Hematopoietic multipotent progenitor cell treated with erythropoietin and hydrocortisone succinate and interleukin-3 and kit ligand, for 15 days (in vitro differentiated cells): ENCODE measurements at places on chromosomes 1 and 21.

DNA sequence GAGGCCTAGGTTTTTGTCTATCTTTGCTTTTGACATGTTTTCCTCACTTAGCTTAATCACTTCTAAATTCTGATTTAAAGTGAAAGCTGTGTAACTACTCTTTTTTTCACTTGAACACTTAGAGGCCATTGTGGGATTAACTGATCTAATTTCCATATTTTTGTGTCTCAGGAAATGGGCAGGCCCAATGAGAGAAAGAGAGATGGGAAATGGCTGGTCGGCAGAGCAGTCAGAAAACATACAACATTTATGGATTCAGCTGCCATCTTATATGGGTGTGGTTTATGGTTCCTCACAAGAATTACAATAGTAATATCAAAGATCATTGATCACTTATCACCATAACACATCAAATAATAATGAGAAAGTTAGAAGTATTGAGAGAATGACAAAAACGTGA lies 320.8 kb downstream of the PTPRC start:
- no peak for DNase-seq

GRCh38 chr1:9842781-9843575 lies 19.2 kb upstream of the CLSTN1 start:
- DNase-seq = no peak

GRCh38 chr1:90809093-90809492 lies 92.0 kb upstream of the BARHL2 start:
- DNase-seq = no peak

GRCh38 chr21:26280148-26280547 lies 109.6 kb upstream of the APP start:
- no peak for DNase-seq

- DNase-seq = no peak
Measured at GRCh38 chr1:209870151-209870831, 42.5 kb downstream of the UTP25 start.

GRCh38 chr21:34517491-34518245 lies 5.7 kb upstream of the KCNE1 start:
- no peak for DNase-seq

DNA sequence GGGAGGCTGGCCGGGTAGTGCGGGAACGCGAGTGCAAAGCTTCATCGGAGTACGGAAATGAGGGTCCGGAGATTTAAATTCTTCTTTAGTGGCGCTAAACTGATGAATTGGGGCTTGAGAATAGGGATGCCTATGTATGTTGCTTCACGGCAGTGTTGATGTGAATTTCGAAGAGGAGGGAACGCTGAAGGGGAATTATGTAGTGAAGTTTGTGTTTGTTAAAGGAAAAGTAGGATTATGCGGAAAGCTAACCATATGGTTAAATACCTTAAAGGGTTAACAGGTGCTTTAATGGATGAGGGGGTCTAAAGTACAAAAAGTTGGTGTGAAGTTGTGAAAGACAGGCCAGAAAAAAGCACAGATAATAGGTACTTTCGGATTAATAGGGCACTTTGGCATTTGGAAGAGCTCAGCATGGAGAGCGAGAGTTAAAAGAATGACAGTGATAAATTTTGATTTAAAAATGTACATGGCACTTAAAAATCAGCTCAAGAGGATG lies 1.4 kb downstream of the HS2ST1 start:
- DNase-seq = no peak

GRCh38 chr1:46077644-46078043 lies 54.8 kb downstream of the PIK3R3 start:
- DNase-seq = no peak

GRCh38 chr1:42739753-42740700 lies at the start of gene CLDN19:
Gene CLDN19 (minus strand): TSS chr1:42740236. CDS start chr1:42740063, 173 bp downstream.
- DNase-seq = no peak

DNA sequence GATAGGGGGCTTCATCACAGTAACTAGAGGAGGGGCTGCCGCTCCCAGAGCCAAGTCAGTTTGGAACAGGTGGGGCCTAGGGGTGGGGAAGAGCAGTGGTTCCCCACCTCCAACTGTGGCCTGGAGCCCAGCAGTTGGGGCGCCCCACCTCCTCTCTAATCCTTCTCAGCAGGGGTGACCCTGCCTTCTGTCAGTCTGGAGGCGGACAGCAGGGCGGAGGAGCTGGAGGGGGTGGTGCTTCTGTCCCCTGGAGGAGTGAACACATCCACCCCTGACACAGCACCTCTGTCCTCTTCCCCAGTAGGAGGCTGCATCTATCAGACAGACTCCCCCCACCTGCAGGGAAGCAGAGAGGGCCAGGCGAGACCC lies 73.8 kb downstream of the MRPL37 start:
- DNase-seq = peak; percentile 28

DNA sequence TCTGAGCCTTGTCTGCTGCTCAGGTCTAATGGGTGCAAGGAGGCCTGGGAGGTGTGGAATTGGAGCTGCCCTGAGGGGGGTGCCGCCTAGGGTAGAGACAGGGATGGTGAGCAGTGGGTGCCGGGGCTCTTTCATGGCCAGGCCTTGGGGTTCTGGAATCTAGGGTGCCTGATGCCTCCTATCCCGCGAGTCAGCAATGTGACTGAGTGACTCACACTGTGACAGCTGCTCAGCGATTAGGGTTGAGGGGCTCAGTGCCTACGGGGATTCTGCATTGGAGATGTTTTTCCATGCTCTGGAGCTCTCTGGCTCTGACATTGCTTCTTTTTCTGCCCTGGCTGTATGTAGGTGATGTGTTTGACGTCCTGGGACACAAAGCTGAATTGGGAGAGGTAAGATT lies 16.8 kb downstream of the ATP8B2 start:
- no peak for DNase-seq

GRCh38 chr21:41217671-41218385 lies 49.9 kb downstream of the BACE2 start:
- DNase-seq = no peak

DNA sequence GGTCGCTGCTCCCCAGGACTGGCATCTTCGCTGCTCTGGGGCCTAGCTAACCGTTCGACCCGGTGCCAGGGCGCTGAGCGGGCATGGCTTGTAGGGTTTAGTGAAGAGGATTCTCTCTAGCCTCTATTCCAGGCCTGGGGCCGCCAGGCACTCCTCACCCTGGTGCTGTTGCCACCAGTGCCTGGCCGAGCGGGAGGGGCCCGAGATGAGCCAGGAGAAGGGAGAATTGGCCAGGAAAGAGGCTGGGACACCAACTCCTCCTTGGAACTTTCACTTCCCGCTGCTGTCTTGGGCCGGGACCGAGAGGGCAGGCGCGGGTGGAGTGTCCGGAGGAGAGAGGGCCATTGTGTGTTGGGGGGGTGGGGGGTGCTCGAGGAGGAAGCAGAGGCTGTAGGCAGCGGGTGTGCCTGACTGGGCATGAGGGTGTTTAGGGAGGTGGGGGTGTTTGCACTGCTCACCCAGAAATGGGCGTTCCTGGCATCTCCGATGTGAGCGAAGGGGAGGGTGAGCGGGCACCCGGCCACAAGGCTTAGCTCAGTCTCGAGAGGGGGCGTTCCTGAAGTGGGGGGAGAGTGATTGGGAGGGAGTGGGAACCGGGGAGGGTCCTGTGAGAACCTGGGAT lies 772 bp downstream of the ADAM15 start:
- DNase-seq = peak; percentile 61

DNA sequence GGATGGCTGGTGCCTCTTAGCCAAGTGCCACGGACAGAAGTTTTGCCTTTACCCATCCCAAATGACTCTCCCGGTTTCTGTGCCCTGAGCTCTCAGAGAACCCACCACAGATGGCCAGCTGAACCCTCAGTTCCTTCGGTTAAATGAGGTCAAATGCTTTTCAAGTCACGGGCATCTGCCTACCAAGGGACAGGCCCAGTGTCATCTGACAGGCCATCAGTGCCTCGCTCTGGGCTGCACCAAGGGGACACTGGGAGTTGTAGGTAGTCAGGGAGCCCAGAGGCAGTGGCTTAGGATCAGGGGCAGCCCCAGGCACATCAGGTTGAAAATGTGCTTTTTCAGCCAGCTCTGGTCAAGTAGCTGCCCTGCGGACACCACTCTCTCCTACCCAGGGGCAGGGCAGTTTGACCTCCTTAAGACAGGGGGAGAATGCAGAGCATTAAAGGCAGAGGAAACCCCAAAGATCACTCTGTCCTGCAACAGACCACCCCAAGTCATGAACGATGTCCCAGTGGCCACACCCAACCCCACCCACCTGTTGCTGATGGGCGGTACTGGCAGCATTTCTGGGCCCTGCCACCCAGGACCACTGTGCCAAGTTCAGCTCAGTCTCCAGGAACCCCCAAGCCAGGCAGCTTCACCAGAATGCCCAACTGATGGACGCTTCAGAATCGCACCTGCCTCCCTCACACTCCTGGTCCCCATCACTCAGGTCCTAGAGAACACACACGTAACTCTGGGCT lies 60.7 kb downstream of the CASZ1 start:
- DNase-seq = no peak

GRCh38 chr1:232697187-232697822 lies 67.4 kb upstream of the SIPA1L2 start:
- DNase-seq = no peak

- no peak for DNase-seq
Measured at GRCh38 chr1:212962509-212962908, 12.2 kb downstream of the VASH2 start.

GRCh38 chr1:209706622-209707021 lies 2.0 kb downstream of the HSD11B1 start:
- DNase-seq = no peak

DNA sequence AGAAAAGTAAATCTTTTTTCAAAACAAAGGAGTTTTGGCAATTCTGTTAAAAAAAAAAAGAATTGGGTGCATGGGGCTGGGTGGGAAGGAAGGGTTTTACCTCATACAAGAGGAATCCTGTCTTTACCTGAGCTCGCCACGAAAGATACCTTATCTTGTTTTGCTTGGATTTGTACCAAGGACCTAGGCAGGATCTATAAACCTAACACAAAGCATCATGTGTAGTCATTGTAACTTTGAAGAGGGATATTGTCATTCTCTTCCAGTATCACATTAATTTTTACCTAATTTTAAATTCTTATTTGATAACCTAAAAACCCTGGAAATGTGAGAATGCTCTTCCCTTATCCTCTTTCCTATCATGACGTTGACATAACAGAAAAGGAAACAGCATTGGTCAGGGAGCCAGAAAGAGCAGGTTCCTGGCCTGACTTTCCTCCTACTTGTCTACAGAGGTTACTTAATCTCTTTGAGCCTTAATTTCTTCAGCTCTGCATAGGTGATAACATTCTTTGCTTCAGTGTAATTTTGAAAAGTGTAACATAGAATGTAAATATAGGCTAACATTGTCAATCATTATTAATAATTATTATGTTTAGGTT lies 4.0 kb upstream of the LAMC1 start:
- DNase-seq = no peak

- DNase-seq = no peak
Measured at GRCh38 chr21:38905328-38905727, 99.6 kb downstream of the ETS2 start.

DNA sequence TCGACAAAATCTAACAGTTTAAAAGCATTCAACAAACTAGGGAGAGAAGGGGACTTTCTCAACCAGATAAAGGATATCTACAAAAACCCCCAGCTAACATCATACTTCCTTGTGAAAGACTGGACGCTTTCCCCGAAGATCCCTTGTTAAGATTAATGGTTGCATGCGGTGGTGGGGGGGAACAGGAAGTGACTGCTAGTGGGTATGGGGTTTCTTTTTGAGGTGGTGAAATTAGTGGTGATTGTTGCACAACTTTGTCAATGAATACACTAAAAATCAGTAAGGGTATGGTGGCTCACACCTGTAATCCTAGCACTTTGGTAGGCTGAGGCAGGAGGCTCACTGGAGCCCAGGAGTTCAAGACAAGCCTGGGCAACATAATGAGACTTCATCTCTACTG lies 26.9 kb upstream of the EYA3 start:
- no peak for DNase-seq

GRCh38 chr21:41437729-41438128 lies 11.7 kb downstream of the MX1 start:
- no peak for DNase-seq

DNA sequence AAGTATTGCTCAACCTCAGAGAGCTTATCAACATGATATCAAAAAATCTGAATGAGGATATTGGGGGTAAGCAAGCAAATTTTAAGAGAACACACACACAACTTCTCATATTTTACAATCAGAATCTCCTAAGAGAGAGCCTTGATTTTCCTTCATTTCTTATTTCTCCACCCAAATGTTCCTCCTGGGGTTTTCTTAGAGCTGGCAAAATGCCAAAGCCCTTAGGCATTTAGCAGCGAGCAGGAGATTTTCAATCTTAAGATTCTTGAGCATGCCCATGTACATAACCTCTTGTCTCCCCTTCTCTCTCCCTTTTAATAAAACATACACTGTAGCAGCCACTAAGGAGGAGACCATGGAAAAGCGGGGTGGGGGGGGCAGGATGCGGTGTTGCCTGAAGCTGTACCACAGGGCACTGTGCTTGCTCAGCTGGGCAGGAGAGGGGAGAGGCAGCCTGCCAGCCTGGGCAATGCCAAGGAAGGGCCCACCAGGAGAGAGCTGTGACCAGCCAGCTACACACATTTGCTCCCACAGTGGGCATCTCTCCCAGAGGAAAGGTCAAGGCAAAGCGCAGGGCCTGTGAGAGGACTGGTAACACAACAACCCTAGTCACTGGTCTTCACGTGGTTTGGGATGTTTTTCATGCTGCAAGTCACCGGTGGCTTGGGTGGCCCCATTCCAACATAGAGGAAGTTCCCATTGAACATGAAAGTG lies 4.3 kb downstream of the BRINP2 start:
- no peak for DNase-seq

DNA sequence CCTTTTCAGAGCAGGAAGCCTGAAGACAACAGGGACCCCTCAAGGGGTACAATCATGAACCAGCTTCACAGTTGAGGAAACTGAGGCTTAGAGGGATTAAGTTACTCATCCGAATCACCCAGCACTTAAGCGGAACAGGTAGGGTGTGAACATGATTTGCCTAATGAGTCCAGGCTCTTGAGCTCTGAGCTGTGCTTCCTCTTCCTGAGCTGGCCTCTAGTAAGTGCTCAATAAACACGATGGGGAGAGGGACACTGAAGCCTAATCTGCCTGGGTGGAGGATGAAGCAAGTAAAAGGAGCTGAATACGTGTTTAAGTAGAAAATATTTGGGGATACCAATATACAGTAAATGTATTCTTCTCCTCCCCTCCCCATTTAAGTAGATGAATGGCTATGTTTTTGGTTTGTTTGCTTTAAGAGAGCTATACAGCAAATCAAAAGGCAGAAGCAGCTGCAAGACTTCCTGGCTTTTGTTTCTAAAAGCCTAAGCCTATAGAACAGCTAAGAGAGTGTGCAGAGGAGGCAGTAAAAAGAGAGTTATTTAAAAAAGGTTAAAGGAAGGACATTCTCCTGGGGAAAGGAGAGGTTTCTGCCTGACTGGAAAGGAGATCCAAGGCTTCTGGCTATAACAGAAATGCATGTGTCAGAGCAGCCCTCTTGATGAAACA lies 20.5 kb downstream of the STPG1 start:
- DNase-seq = no peak

DNA sequence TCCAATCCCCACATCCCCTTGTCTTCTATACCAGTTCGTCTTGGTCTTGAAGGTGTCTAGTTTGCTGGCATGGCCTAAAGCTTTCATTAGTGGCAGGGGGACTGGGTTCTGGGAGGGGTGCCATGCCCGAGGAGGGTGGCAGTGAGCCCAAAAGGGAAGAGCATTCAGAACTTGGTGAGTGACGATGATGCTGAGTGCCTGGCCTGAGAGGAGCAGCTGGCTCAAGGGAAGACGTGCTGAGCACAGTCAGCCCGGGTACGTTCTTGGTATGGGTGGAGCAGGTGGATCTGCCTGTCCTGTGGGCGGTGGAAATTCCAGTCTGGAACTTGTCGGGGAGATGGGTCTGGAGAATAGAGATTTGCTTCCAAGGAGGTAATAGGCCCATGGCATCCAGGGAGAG lies 4.6 kb downstream of the FDPS start:
- DNase-seq = no peak

- DNase-seq = no peak
Measured at GRCh38 chr1:82920418-82921248, 1078.3 kb downstream of the TTLL7 start.
